GM13977 (cell line): ENCODE measurements at places on chromosomes 16 and 17.
A peak's percentile ranks its signal among the peaks of the same experiment; 100 is the strongest.

- DNase-seq, result no peak
These were observed 68.6 kb downstream of the TNRC6C start for GRCh38 chr17:78027121-78027520.

- no peak for DNase-seq
These were observed 33.9 kb upstream of the ZNF423 start for GRCh38 chr16:49889725-49890397.

GRCh38 chr17:12229335-12229734 lies 208.7 kb downstream of the MAP2K4 start:
- DNase-seq, result no peak

DNA sequence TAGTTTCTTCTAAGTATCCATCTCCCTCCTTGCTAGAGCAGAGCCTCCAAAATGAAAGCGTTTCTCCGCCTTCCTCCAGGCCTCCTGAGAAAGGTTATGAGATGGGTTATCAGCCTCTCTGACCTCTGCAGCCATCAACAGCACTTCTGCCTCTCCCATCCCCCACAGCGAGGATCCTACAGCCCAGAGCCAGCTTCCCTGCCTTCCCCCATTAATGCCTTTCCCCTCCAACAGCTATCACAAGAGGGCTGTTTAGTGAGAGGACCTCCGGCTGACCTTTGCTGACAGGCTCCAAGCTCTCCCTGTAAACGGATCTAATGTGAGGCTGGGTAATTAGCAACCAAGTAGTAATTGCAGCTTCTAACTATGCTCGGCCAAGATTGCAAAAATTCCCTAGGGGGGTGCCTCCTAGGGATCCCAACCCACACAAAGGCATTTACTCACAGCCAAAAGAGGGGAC lies 55.8 kb downstream of the ZFHX3 start:
- DNase-seq, result no peak

GRCh38 chr17:42127414-42127813 lies 4.8 kb downstream of the HSPB9 start:
- no peak for DNase-seq

- DNase-seq, result no peak
These were observed 14.9 kb upstream of the CLEC18A start for GRCh38 chr16:69936252-69936651.

GRCh38 chr16:31375231-31375630 lies 17.9 kb upstream of the ITGAD start:
- DNase-seq, result no peak

DNA sequence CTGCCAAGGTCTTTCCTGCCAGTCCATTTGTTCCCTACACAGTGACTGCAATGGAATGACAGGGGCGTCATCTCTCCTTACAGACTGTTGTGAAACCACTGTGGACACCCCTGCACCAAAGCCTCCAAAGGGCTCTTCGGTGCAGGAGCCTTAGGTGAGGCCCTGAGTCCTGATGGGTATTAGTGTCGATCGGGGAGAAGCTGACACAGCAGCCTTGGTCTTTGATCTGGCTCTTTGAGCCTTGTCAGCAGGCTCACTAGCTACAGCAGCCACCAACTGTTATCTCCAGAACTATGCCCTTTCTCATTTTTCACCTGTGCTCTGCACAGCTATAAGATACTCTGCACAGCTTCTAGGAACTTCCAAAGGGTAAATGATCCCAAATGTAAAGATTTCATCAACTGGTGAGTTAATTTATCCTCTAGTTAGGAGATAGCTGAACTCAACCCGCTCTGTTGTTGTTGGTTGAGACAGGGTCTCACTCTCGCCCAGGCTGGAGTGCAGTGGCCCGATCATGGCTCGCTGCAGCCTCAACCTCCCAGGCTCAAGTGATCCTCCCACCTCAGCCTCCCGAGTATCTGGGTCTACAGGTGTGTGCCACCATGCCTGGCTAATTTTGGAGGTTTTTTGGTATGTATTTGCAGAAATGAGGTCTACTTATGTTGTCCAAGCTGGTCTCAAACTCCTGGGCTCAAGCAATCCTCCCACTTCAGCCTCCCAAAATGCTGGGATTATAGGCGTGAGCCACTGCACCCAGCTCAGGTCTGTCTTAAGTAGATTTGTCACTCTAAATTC lies 19.7 kb downstream of the G6PC1 start:
- no peak for DNase-seq

- no peak for DNase-seq
These were observed 1.3 kb upstream of the RAB40C start for GRCh38 chr16:588639-588888.

- no peak for DNase-seq
These were observed 5.1 kb downstream of the CACNG5 start for GRCh38 chr17:66840061-66840460.

DNA sequence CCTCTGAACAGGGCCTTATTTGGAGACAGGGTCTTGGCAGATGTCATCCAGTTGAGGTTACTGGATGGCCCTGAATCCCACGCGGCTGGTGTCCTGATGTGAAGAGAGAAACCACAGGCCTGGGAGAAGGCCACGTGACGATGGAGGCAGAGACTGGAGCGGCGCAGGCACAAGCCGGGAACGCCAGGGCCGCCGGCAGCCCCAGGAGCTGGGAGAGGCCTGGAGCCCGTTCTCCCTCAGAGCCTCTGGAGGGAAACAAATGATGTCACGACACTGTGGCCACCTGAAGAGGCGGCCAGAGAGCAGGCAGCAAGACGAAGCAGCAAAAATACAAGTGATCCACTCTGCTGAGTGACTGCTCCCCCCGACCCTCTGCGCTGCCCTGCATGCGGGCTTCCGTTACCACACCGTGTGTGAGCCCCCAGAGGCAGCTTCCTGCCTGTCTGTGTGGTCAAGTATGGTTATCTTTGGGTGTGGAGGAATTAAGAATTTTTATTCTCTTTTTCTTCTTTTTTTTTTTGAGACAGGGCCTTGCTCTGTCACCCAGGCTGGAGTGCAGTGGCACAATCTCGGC lies 11.6 kb downstream of the CD7 start:
- peak; percentile 18 for DNase-seq
